Stimulated activated CD8-positive, alpha-beta memory T cell treated with anti-CD3 and anti-CD28 coated beads, Interleukin-4, amount 100 ng/mL, for 1 hour (primary cell): ENCODE measurements at places on chromosomes 7 and 10.

GRCh38 chr7:121391686-121392085 lies 4.4 kb downstream of the FAM3C start:
- no peak for DNase-seq

DNA sequence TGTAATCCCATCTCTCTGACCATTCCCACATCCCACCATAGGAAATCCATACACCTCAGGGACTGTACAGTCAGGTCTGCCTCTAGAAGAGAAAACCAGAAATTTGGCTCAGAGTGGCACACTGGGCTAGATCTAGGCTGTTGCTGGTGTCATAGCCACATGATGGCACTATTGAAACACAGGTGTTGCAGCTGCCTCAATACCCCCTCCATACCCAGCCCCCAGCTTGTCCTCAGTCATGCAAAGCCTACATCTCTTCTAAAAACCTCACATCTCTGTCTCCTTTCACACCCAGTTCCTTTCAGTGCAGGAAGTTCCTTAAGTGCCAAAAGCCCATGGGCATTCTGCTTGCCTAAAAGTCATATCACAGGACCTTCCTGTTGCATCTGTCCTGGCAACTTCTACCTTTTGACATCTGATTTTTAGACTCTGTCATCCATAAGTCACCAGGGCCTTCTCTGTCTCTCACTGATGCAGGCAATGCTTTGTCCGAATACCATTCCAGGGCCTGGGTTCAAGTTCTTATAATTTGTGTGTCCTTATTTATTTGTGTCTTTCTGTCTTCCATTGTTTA lies 27.0 kb upstream of the HIBADH start:
- no peak for DNase-seq

- no peak for DNase-seq
Measured at GRCh38 chr10:132685101-132685891, 100.7 kb downstream of the NKX6-2 start.

GRCh38 chr7:137948083-137948844 lies 53.6 kb downstream of the CREB3L2 start:
- DNase-seq = no peak

DNA sequence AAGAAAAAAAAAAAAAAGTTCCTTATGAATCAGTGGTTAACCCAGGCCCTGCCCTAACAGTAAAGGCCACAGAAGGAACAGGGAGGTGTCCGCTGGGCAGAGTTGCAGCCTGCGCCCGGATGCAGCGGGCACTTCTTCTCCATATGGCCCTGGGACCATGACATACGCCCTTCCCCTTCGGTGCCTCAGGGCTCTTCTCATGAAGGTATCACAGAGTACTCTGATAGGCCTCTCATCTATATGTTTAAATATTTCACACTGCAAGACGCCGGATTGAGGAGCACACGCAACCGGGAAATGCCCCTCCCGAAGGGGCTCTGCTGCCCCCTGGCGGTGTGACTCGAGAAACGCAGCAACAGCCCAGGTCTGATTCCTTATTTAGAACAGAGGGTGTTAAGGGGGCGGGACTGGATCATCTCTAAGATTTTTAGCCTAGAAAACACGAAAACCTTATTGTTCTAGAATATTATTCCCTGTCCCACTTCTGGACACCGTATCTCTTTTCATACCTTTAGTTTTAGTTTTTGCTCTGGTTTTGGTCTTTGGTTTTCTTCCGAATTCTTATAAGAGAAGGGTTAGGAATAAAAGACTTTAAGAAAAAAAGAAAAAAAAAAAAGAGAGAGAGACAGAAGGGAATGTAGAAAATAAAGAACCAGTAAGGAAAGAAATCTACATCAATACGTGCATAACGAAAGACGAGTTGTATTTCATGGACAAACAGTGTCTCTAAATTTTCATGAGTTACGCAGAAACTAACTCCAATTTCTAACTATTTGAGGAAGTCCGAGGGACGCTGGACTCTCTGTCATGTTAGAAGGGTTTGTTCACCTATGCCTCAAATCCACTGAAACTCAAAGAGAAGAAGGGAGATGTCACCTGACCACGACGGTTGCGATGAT lies 12.0 kb downstream of the DAGLB start:
- peak; percentile 79 for DNase-seq
